ENCODE measurements at places on chromosomes 11 and 22.

DNA sequence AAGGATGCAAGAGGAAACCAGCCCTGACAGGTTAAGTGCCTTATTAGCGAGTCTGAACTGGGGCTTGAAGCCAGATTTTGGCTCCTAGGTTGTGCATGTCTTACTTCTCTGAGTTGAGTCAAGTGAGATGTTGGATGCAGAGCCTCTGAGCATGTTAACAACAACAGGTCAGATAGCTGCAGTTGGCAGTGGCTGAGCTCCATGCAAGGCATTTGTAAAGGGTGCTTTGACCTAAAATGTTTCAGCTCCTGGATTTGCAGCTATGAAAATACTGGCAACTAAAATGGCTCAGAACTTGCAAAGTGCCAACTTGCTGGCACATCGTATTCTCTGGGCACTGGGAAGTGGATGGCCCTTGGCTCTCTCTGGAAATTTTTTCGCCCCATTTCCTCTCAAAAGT lies 16.4 kb upstream of the CSRP3 start:
- no peak for DNase-seq

DNA sequence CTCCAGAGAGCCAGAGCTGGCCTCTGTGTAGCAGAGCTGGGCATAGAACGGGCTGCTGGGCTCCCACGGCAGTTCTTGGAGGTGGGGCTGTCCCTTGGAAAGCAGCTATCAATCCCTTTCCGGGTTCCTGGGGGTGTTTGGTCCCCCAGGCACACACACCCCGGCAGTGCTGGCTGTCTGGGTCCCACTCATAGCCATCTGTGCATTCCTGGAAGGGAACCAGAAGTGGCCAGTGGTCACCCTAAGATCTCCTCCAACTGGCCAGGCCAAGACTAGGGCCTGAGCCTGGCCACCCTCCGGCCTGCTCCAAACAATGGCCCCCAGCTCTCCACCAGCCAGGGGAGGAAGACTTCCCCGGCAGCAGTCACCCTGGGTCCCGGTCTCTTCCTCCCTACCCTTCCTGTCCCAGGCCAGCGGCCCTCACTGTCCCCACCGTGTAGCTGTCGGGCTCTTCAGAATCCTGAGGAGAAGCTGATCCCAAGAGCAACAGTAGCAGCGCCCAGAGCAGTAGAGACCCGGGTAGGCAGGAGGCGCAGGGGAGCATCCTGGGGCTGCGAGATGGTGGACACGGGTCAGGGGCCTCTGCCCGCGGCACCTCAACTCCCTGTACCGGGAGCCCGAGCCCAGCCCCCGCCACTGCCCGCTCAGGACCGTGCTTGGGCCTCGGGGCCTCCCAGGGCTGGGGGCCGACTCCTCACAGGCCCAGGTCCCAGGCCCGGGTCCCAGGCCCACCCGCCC lies 620 bp downstream of the EFEMP2 start:
- DNase-seq: no peak

DNA sequence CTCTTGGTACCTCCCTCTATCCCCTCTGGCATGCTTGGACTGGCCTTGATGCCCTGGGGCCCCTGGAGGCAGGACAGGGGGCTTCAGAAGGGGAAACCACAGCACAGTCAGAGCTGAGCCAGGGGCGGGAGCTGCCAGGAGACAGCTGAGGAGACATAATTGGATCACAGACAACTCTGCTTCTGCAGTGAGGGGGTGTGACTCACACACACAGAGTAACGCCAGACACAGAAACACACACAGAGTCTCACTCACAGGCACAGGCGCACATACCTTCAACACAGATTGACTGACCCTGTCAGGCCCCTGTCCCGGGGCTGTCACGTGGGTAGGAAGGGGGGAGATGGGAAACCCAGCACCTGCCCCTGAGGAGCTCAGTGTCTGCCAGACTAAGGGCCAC lies 20.6 kb downstream of the STARD10 start:
- peak; percentile 84 for DNase-seq

DNA sequence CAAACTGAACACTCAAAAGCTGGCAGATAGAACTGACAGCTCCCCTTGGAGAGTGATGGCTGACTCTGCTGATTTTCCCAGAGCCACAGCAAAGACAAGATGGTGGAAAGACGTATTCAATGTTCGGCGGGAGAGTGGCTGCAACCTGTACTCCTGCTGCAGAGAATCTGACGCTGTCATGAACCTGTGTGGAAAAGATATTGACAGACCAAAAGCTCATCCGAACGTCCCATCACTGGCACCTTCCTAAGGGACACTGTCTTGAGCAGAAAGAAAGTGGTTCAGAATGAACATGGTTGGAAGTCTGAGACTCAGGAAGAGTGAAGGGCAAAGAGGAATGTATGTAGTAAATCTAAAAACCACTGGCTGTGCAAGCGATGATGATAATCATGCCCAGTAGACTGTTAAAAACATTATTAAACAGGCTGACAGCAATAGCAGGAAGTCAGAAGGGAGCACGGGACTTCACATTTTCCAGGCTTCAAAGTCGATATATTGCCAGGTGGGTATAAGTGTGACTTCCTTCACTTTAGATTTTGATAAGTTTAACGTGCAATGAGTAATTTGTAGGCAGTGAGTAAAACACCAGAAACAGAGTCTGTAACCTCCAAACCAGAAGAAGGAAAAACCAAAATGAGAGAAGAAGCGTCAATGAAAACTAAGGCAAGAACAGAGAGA lies 6.2 kb upstream of the IL17REL start:
- no peak for DNase-seq

GRCh38 chr11:108927791-108928545 lies 263.1 kb downstream of the DDX10 start:
- no peak for DNase-seq

DNA sequence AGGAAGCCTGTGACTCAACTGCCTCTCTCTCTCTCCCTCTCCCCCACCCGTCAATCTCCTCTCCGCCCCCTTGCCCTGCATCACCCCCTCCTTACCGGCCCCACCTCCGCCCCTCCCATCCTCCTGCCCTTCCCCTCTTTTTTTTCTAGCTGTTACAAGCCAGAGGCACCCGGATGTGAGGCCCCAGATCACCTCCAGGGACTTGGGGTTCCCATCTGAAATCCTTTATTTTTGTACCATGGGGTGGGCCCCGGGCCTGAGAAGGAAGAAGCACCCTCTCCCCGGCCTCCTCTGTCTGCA lies 10.8 kb downstream of the KCTD17 start:
- DNase-seq: no peak

- peak; percentile 48 for DNase-seq
These were observed 12.6 kb upstream of the NECTIN1 start for GRCh38 chr11:119741369-119742262.

GRCh38 chr11:65645710-65646109 lies 7.8 kb downstream of the SIPA1 start:
- no peak for DNase-seq

DNA sequence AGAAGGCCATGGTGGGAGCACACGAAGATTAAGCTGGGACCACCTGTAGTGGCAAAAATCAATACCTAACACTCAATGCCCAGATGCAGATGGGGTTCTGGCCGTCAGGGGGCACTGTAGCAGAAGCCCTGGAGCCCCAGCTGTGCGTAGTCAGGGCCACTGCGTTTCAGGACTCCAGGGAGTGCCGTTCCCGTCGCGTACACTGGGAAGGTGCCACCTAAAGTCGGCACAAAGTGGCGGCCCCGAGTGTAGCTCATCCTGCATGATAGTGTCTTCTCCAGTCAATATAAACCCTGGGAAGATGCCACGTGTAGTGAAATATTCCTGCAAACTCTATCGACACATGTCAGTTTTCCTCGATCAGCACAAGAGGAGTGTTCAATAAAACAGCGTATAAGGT lies 123.8 kb upstream of the NTM start:
- DNase-seq: peak; percentile 69

- DNase-seq: no peak
These were observed 293.3 kb downstream of the BRD1 start for GRCh38 chr22:49534386-49534785.

Measured in Daoy (cell line).